HCEC 1CT (cell line): ENCODE measurements at places on chromosomes 7 and 10.

GRCh38 chr7:158767707-158768106, 61.6 kb downstream of the ESYT2 start:
- no peak for DNase-seq

DNA sequence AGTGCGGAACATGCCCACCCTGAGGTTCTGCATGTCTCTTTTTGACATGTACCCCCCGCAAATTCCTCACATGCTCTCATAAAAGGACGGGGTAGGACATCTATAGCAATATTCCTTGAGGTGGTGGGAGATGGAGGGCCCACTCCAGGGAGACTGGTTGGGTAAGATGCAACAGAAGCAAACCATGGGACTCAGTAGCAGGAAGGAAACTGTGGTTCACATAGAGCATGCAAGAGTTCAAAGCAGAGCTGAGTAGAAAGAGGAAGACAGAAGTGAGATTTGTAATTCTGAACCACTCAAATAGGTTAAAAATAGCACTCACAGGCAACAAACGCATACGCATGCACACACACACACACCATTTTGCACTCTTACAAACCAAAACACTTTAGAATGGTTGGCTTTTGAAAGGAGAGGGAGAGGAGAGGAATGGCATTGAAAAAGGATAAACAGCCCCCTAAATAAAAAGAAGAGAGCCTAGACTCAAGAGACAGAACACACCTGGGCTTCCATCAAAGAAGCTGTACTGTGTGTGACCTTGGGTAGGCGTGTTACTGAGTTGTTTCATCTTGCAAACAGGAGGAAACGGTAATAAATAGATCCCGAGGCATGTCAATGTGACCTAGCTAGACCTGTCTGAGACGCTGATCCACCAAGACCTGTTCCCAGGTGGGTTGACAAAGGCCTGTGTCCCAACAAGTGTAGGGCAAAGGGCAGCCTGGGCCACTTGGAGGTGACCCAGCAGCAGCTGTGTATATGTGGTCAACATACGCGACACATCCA, 77.6 kb upstream of the LRRC4 start:
- DNase-seq, result no peak

DNA sequence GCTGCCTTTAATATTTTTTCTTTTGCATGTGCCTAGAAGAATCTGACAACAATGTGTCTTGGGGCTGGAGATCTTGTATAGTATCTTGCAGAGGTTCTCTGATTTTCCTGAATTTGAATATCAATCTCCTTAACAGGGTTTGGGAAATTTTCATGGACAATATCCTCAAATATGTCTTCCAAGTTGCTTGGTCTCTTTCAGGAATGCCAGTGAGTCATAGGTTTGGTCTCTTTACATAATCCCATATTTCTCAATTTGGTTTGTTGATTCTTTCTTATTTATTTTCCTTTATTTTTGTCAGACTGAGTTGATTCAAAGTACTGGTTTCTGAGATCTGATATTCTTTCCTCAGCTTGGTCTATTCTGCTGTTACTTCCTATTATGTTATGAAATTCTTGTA, 208.7 kb upstream of the GLI3 start:
- peak; percentile 26 for DNase-seq

DNA sequence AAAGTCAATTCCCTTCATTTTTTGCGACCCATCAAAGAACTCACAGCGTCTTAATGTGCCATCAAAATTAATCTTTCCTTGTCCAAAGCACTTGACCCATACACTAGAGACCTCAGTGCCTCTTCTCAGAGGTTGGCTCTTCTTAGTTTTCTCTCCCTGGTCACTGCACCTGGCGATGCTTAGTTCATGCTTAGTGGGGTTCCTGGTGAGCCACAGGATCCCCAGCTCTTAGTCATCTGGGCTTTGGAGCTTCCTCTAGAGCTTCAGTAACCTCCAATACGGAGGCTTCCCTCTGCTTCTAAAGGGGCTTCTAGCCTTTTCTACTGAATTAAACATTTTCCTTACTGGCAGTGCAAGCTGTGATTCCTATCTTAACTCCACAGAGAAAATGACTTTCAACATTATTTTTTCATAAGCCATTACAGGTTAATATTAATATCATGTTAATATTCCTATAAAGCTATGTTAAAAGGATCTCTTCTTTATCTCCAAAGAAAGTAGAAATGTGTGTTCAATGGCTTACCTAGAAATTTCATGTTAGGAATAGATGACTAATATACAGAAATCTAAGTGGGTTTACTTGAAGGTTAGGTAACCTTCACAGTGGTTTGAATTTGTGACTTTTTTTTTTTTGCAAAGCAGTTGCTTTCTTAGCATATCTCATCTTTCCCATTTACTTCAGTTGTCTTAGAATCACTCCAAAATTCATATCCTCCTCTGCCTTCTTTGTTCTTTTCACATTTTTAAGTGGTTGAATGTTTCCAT, 295.2 kb downstream of the CAMK1D start:
- no peak for DNase-seq

- peak; percentile 26 for DNase-seq
Measured at GRCh38 chr10:112404617-112405016, 30.7 kb downstream of the ACSL5 start.

- no peak for DNase-seq
Measured at GRCh38 chr7:129149511-129149910, 5.0 kb downstream of the TSPAN33 start.

- DNase-seq, result no peak
Measured at GRCh38 chr7:131767591-131767990, 211.2 kb upstream of the PODXL start.
